D341Med (cell line): ENCODE measurements at places on chromosomes 1 and 21.
A peak's percentile ranks its signal among the peaks of the same experiment; 100 is the strongest.

DNA sequence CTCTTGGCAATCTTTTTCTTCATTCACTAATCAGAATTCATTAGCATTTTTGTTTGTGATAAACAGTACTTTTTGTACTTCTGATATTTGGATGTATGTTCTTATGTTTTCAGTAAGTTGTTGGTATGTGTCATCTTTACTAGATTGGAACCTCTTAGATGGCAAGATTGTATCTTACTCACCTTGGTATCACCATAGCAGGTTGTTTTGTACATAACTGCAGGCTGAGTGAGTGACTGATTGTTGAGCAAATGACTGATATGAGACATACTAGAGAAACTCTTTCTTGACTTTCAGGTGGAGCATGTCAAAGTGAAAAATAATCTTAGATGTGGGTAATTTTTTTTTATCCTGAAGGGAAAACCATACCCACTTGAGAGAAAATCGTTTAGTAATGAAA lies 173.7 kb downstream of the CLEC20A start:
- no peak for DNase-seq

DNA sequence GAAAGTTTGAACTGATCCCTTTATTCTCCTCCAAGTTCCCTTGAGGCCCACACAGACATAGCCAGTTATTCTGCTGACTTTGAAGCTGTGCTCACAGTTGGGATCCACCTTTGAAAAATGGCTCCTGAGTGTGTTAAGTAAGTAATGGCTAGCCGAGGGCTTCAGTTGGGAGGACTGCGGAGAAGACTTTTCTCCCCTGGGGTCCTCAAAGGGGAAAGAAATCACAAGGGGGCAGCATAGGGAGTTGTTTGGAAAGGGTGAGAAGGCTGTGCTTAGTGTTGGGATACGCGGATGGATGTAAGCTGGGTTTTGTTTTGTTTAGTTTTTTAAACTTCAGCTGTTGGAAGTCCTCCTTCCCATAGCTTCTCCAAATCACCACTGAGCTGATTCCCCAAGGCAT lies 8.3 kb downstream of the PGM1 start:
- no peak for DNase-seq

DNA sequence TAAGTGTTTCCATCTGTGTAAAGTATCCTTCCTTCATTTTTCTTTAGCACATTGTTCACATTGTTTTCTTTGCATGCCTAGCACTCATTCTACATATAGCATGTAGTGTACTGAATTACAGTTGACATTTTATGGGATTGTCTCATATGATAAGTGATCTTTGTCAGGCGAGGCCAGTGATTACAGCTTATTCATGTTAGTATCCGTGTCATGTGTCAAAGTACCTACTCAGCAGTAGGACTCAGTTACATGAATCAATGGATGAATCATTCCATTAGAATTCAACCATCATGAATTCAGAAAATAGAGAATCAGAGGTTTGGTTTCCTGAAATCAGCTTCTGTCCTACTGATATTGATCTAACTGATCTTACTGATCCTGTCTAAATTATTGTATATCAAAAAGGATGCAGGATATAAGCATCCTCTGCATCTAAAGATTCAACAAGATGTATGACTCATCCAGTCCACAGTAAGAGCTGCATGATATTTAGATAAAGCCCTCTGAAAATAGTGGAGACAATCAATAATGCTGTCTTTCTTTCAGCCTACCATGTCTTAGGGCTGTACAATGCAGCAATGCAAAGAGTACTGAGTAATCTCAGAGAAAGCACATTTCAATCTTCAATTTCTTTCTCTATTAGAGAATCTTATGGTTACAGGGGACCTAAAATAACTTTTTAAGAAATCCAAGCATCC lies 20.7 kb upstream of the HRNR start:
- no peak for DNase-seq

- DNase-seq: no peak
These were observed 95.7 kb upstream of the C1orf105 start for GRCh38 chr1:172324761-172325160.

DNA sequence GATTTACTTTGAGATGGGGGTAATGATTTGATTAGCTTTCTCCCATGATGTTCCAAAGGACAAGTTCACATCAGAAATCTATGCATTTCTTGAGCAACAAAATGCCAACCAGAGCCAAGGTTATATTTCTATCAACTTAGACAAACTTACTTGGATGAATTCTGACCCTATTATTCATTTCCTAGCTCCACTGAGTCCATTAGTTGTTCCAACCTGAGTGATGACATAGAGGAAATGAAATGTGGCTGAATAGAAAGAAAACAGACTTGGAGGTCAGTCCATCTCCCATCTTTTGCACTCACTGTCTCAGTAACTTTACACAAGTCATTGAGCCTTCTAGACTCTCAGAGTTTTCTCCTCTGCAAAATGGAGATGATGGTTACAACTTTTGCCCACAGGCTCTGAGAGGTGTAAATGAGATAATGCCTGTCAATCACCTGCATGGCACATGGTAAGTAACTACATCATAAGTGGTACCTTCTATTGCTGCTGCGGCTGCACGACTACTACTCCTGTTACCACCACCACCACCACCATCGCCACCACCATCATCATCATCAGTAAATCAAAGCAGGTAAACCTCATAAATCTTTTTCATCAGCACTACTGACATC lies 98.2 kb downstream of the PTPN14 start:
- no peak for DNase-seq

- DNase-seq: no peak
These were observed 13.4 kb downstream of the THEMIS2 start for GRCh38 chr1:27885621-27886352.

DNA sequence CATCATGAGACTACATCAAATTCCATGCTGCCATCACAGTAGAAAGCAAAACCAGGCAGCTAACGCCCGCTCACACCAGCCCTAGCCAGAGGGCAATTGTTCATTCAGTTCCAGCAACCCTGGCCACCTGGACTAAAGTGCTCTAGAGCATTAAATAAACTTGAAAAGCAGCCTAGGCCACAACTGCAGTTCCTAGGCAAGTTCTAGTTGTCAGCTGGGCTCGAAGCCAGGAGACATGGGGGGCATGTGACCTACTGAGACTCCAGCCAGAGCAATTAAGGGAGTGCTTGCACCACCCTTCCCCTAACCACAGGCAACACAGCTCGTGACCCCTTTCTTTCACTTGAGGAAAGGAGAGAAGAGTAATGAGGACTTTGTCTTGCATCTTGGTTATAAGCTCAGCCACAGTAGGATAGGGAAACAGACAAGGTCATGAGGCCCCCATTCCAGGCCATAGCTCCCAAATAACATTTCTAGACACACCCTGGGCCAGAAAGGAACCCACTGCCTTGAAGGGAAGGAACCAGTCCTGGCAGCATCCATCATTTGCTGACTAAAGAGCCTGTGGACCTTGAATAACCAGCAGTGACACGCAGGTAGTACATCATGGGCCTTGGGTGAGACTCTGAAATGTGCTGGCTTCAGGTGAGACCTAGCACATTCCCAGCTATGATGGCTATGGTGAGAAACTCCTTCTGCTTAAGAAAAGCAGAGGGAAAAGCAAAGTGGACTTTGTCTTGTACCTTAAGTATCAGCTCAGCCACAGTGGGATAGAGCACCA lies 77.0 kb downstream of the ZZZ3 start:
- DNase-seq: no peak

- no peak for DNase-seq
These were observed 14.2 kb upstream of the LRRC8D start for GRCh38 chr1:89806616-89807015.

GRCh38 chr1:23403735-23404486 lies 20.6 kb downstream of the TCEA3 start:
- DNase-seq: peak; percentile 92

- DNase-seq: no peak
These were observed 246.9 kb upstream of the LRRC7 start for GRCh38 chr1:69320757-69321211.

DNA sequence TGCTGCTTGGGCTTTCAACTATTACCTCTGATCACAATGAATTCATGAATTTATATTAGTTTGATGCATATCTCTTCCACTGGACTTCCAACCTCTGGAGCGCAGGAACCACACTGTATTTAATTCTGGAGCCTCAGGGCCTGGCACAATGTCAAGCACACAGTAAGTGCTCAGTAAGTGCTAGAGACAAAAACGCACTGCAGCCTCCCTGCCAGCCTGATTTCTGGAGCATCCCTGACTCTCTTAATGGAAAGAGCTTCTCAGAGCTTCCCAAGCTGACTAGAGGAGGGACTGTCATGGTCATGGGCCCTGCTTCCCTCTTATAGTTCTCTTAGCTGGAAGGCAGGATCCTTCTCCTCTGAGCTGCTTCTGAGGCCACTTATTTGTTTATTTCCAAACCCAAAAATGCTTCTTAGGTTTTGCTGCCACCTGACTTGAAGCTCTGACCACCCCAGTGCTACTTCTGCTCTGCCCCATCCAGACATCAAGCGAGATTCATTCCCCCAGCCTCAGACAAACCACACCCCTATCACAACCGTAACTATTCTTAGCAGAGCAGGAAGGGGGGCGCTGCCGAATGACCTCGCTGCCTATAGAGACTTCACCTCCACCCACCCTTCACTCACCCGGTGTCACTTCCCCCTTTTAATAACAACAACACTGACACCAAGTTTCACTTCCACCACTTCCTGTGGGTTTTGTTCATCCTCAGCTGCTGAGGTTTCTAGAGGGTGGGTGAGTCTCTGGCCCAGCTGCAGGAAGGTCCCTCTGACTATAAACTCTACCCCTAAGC lies 33.6 kb downstream of the NUAK2 start:
- DNase-seq: no peak

DNA sequence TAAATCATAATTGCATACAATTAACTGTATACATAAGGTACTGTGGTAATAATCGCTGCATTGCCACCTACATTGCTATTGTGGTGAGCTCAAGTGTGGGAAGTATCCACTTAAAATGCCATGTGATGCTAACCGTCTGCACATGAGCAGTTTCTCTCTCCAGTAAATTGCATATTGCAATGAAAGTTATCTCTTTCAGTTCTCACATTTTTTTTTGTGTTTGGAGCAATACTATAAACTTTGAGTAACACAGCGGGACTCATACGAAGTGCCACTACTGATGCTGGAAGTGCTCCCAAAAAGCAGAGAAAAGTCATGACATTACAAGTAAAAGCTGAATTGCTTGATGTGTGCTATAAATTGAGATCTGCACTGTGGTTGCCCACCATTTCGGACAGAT lies 38.5 kb downstream of the DISC1 start:
- no peak for DNase-seq

GRCh38 chr1:201400212-201400851 lies 1.2 kb upstream of the LAD1 start:
- DNase-seq: no peak

DNA sequence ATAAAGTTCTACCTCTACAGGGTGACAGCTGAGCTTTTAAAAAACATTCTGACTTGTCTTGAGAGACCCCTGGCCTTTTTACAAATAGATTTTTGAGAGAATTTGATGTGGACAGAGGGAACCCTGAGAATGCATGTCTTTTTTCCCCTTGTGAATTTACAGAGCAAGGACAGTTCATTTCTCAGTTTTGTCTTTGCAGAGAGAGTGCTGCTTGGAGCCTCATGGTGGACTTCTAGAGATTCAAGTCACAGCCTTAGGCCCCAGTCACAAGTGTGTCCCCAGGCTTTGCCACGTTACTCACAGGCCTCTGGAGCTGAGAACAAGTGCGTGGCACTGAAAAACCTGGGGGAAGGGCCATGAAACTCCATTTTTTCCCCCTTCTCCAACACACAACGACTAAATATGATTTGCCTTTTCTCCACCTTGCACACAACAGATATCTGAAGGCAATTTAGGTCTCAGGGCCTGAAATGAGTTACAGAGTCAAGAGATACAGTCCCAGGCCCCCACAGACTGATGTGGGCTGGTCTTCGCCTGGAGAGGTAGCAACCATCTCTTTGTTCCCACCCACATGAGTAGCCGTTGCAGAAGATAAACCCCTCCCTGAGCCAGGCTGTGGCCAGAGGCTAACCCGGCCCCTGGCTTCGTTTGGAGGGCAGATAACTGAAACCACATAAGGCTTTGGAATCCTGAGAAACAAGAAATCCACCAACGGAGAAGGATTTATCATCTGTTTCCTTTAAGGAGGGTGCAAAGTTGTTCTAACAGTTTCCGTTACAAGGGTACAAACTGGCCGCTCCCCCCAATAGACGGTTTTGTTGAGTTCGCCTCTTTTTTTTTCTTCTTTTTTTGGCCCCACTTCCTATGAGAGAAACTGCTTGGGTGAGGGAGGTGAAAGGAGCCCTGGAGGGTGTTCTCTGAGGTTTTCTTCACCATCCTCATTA lies 1.0 kb upstream of the PIGV start:
- DNase-seq: no peak

GRCh38 chr1:22290611-22291010 lies 147.7 kb upstream of the WNT4 start:
- DNase-seq: no peak

GRCh38 chr21:33281096-33281652 lies 15.0 kb downstream of the IL10RB start:
- DNase-seq: no peak

GRCh38 chr1:12065872-12066271 lies 2.8 kb downstream of the TNFRSF8 start:
- DNase-seq: no peak

GRCh38 chr1:53373246-53373645 lies 45.4 kb upstream of the LRP8 start:
- DNase-seq: peak; percentile 7

DNA sequence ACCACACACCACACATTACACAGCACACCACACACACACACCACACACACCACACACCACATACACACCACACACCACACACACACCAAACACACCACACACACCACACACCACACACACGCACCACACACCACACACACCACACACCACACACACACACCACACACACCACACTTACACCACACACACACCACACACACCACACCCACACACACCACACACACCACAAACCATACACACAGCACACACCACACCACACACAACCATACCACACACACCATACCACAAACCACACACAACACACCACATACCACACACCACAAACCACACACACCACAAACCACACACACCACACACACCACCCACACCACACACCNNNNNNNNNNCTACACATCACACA lies 40.9 kb upstream of the SIK1 start:
- no peak for DNase-seq

GRCh38 chr1:51663105-51663504 lies 46.2 kb downstream of the OSBPL9 start:
- DNase-seq: no peak

DNA sequence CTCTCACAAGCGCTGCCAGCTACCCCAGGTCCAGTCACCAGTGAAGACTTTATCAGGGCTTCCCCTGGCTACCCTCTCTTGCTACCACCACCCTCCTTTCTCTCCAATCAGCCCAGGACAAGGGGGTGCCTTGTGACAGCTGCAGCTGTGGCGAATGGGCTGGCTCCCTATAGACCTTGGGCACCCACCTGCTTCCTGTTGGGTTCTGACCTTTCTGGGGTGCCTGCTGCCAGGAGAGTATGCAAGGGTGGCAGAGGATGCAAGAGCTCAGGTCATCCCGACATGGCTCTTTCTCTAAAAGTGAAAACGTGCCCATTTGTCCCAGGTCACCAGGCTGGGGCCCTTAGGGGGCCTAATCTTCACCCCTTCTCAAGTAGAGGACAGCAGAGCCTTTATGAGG lies 6.6 kb downstream of the KLHDC8A start:
- no peak for DNase-seq
